ENCODE measurements at places on chromosomes 6 and 20. TPM values are rescaled to one million over a fixed set of nuclear protein-coding genes. Genes with fewer than 3 reads are reported as not detected.
A peak's percentile ranks its signal among the peaks of the same experiment; 100 is the strongest.

DNA sequence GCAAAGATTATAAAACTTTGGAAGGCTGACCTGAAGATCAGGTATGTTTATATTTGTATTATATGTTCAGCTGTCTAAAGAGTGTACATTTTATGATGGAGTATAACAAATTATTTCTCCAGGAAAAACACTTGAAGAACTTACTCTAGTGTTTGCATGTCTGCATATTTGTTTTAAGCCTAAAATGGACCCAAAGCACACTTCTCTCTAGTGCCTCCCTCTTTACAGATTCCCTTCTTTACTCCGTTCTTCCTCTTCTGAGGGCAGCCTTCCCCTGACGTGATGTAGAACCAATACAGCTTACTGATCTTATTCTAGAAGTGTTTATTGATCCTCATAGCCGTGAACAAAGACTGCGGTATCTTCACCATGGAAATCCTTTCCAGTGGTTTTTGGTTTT, 13.9 kb downstream of the SUMO4 start:
- peaks cover 14% of the 10 kb centered on the region for H3K4me1 ChIP-seq
- no peak overlapping the region for H3K27ac ChIP-seq
- DNase-seq, result no peak
- H3K27me3 ChIP-seq, result no peaks in the 10 kb centered on the region
- H3K4me3 ChIP-seq, result no peak overlapping the region

The BACH2 gene
- 111 TPM for total RNA-seq

DNA sequence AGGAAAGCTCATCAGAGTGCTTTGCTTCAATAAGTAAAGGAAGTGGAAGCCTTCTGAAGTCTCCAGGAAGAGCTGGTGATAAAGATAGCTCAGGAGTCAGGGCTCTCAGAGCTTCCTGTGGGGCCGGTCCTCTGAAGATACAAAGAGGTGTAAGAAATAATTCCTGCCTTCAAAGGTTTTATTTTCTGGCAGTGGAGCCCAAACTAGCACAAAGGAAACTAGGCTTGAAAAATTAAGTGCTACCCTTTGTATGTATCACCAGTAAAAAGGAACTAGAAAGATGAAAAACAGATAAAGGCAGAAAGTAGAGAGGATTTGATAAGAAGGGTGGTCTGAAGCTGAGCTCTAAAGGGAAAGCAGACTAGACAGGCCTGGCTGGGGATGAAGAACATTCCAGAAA, 204.1 kb upstream of the SASH1 start:
- no peaks in the 10 kb centered on the region for H3K4me1 ChIP-seq
- no peak overlapping the region for H3K27ac ChIP-seq
- no peaks in the 10 kb centered on the region for H3K36me3 ChIP-seq

GRCh38 chr6:6694825-6695624, 106.5 kb downstream of the LY86 start:
- H3K27me3 ChIP-seq, result peaks cover 9% of the 10 kb centered on the region
- no peaks in the 10 kb centered on the region for H3K36me3 ChIP-seq
- H3K4me3 ChIP-seq, result no peak overlapping the region
- DNase-seq, result no peak
- H3K4me1 ChIP-seq, result no peaks in the 10 kb centered on the region
- no peak overlapping the region for H3K27ac ChIP-seq

- H3K27me3 ChIP-seq, result no peaks in the 10 kb centered on the region
- no peak overlapping the region for H3K27ac ChIP-seq
- DNase-seq, result no peak
Measured at GRCh38 chr6:145818796-145819195, 4.2 kb upstream of the FBXO30 start.

DNA sequence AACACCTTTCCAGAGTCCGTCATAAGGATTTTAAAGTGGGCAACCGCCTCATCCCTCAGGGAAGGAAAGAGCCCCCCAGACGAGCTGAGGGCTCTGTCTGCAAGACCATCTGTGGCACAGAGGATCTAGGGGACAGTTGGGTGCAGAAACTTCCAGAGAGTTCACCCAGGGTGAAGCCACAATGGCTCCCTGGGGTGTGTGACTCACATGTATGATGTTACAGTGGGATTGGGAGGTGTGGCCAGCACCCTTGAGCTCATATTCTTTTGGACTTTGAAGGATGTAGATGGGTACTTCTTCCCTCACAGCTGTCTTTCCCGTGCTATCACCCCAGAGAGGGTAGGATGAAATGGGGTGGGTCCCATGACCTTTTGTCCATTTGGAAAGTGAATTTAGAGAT, 95.5 kb downstream of the NCR2 start:
- no peak for DNase-seq
- peaks cover 29% of the 10 kb centered on the region for H3K27me3 ChIP-seq
- peaks cover 18% of the 10 kb centered on the region for H3K4me1 ChIP-seq
- H3K27ac ChIP-seq, result no peak overlapping the region
- no peaks in the 10 kb centered on the region for H3K36me3 ChIP-seq

- no peak overlapping the region for H3K4me3 ChIP-seq
- H3K27me3 ChIP-seq, result no peaks in the 10 kb centered on the region
- H3K36me3 ChIP-seq, result no peaks in the 10 kb centered on the region
- DNase-seq, result no peak
- no peaks in the 10 kb centered on the region for H3K4me1 ChIP-seq
Measured at GRCh38 chr6:134187751-134188150, 130.2 kb downstream of the SGK1 start.

GRCh38 chr20:33685328-33686099, 671 bp downstream of the E2F1 start:
- peak overlapping the region; percentile 93 for H3K4me3 ChIP-seq
- peak overlapping the region; percentile 77 for H3K27ac ChIP-seq
- DNase-seq, result peak; percentile 72
- H3K27me3 ChIP-seq, result no peaks in the 10 kb centered on the region
- H3K36me3 ChIP-seq, result peaks cover 11% of the 10 kb centered on the region
- H3K4me1 ChIP-seq, result peaks cover 84% of the 10 kb centered on the region

The MBOAT1 gene
- total RNA-seq, result 11.2 TPM

The UNC5CL gene
- total RNA-seq, result 4.0 TPM

GRCh38 chr6:150313781-150314180, 55.0 kb upstream of the IYD start:
- peaks cover 15% of the 10 kb centered on the region for H3K4me1 ChIP-seq
- no peak overlapping the region for H3K27ac ChIP-seq
- H3K27me3 ChIP-seq, result peaks cover 51% of the 10 kb centered on the region
- DNase-seq, result no peak
- H3K36me3 ChIP-seq, result no peaks in the 10 kb centered on the region

GRCh38 chr20:50663095-50663821, 28.1 kb downstream of the RIPOR3 start:
- H3K27ac ChIP-seq, result no peak overlapping the region
- no peaks in the 10 kb centered on the region for H3K36me3 ChIP-seq
- H3K4me1 ChIP-seq, result no peaks in the 10 kb centered on the region
- H3K4me3 ChIP-seq, result no peak overlapping the region

The COL11A2 gene
- 2.5 TPM for total RNA-seq

DNA sequence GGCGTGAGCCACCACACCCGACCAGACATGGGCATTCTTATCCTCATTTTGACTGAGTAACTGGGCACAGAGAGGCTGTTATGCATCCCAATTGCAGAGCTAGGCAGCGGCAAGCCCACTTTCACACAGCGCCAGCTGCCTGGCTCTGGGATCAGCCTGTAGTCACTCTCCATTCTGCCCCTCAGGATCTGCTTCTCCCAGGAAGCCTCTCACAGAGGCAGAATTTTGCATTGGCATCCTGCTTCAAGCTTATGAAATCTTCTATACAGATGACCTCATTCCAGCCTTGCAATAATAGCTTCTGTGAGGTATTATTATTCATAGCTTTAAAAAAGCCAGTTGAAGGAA, 37.0 kb upstream of the IER3 start:
- no peaks in the 10 kb centered on the region for H3K27me3 ChIP-seq
- no peaks in the 10 kb centered on the region for H3K36me3 ChIP-seq
- peak overlapping the region; percentile 13 for H3K27ac ChIP-seq
- DNase-seq, result no peak
- H3K4me3 ChIP-seq, result no peak overlapping the region
- H3K4me1 ChIP-seq, result peaks cover 79% of the 10 kb centered on the region

GRCh38 chr6:146111881-146112450, 83.1 kb downstream of the GRM1 start:
- no peak overlapping the region for H3K27ac ChIP-seq
- no peak overlapping the region for H3K4me3 ChIP-seq
- H3K4me1 ChIP-seq, result no peaks in the 10 kb centered on the region
- H3K36me3 ChIP-seq, result no peaks in the 10 kb centered on the region

GRCh38 chr6:160831739-160832138, 129.7 kb downstream of the PLG start:
- H3K4me3 ChIP-seq, result no peak overlapping the region
- DNase-seq, result no peak
- H3K36me3 ChIP-seq, result no peaks in the 10 kb centered on the region
- no peaks in the 10 kb centered on the region for H3K27me3 ChIP-seq

GRCh38 chr6:111591901-111592461, 13.7 kb downstream of the TRAF3IP2 start:
- peaks cover 15% of the 10 kb centered on the region for H3K36me3 ChIP-seq
- no peak overlapping the region for H3K4me3 ChIP-seq
- peaks cover 31% of the 10 kb centered on the region for H3K4me1 ChIP-seq
- no peaks in the 10 kb centered on the region for H3K27me3 ChIP-seq
- H3K27ac ChIP-seq, result no peak overlapping the region

The EDN3 gene
- total RNA-seq, result not detected

DNA sequence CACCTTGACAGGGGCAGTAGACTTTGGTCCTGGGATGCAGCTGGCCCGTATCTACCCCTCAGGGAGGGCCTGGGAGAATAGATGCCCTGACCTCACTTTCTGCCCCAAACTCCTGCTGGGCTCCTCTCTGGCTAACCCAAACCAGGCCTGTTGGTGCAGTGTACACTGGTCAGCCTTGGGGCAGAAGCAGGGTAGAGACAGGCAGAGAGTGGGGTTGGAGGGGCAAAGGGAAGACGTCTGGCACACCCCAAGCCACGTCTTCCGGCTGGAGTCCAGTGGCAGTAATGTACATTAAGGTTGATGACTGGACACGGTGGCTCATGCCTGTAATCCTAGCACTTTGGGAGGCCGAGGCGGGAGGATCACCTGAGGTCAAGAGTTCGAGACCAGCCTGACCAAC, 9.3 kb downstream of the DDR1 start:
- H3K27me3 ChIP-seq, result no peaks in the 10 kb centered on the region
- H3K36me3 ChIP-seq, result no peaks in the 10 kb centered on the region

DNA sequence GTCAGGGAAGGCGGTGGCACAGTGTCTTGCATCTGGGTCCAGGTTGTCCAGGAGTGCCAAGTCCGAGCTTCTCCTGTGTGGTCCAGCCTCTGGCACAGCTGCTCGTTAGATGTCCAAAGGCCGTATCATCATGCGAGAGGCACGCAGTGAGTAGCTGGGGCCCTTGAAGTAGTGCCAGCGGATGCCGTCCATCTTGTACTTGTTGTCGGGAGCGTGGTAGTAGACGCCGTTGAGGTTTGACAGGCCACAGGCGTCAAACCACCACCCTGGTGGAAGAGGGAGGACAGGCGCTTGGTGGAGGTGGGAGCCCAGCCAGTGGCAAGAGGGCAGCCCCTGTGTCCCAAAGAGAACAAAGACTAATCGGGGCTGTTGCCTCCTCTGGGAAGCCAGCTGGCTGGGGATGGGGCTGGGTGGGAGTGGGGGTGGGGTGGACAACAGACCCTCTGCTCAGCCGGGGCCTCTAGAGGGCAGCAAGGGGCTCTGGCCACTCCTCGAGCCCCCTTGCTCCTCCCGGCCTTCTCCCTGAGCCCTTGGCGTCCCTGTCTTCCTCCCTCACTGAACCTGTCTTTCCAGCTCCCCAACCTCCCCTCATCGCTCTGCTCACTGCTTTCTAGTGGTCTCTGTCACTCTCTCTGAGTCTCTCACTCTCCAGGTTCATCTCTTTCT, 39.5 kb downstream of the FAM110A start:
- H3K4me1 ChIP-seq, result no peaks in the 10 kb centered on the region
- peaks cover 7% of the 10 kb centered on the region for H3K27me3 ChIP-seq

The PNPLA1 gene
- total RNA-seq, result not detected

DNA sequence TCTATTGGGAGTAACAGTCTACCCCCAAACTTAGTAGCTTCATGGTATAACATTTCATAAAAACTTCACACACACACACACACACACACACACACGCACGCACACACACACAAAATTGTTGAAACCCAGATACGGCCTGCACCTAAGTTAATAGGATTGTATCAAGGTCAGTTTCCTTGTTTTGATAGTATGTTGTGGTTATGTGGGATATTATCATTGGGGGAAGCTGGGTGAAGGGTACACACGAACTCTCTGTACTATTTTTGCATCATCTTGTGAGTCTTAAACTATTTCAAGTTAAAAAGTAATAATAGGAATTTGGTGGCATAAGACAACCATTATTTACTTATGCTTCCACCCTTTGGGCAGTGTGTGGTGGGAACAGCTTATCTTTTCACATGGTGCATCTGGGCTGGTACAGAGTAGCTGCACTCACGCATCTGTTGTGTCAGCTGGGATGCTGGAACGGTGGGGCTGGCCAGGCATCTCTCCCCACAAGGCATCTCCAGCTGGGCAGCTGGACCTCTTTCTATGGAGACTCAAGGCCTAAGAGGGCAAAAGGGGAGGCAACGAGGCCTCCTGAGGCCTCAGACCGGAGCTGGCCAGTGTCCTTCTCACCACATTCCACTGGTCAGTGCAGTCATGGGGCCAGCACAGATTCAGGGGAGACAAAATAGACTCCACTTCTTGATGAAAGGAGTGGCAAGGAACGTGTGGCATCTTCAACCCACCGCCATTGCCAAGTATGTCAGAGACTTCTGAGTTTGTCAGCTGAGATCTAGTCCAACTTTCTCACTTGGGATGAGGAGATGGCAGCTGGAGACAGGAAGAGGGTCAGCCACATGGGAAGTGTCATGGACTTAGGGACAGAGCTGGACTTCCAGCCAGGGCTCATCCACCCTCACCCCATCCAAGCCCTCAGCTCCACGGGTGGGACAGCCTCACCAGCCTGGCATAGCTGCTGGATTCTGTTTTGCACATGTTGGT, 20.5 kb upstream of the IP6K3 start:
- H3K36me3 ChIP-seq, result no peaks in the 10 kb centered on the region
- DNase-seq, result no peak
- no peaks in the 10 kb centered on the region for H3K27me3 ChIP-seq
- no peak overlapping the region for H3K4me3 ChIP-seq

GRCh38 chr20:2651772-2652723, at the start of gene NOP56:
TSS of gene NOP56 (plus strand) at chr20:2652632. CDS start at chr20:2652661, 29 bp downstream.
- H3K4me3 ChIP-seq, result peak within 1 kb of the TSS; percentile 95
- DNase-seq, result peak; percentile 99
- peak within 1 kb of the TSS; percentile 98 for H3K27ac ChIP-seq

DNA sequence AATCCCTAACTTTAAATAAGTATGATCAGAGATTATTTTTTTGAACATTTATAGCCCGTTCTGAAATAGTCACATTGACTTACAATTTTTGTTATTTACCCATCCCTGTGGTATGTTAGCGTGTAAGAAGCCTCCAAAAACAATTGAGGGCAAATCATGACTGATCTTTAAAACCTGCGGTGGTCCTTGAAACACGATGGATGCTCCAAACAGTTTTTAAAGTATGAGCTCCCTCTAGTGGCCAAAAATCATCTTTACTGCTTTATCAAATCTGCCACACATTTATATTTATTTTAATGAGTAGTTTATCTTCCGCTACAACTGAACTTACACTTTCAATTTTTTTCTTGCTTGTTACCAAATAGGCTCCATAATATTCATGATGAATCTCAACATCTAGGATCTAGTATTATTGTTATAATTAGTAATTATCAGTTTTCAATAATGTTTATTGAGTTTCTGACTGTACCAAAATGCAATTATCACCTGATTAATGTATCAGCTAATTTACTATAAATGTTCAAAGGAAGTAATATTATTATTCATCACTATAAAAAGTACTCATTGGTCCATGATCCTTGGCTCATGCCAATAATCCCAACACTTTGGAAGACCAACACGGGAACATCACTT, 52.2 kb downstream of the MARCKS start:
- H3K4me3 ChIP-seq, result no peak overlapping the region
- H3K27me3 ChIP-seq, result peaks cover 7% of the 10 kb centered on the region
- H3K36me3 ChIP-seq, result no peaks in the 10 kb centered on the region

Measured in activated T-cell treated with anti-CD3 and anti-CD28 coated beads, Interleukin-2, amount 50 U/mL, for 72 hours (primary cell).